Mucosa of descending colon (tissue), 3 donors: ENCODE measurements at places on chromosomes 7 and 10. TPM values are rescaled to one million over a fixed set of nuclear protein-coding genes. Genes with fewer than 3 reads are reported as not detected.

DNA sequence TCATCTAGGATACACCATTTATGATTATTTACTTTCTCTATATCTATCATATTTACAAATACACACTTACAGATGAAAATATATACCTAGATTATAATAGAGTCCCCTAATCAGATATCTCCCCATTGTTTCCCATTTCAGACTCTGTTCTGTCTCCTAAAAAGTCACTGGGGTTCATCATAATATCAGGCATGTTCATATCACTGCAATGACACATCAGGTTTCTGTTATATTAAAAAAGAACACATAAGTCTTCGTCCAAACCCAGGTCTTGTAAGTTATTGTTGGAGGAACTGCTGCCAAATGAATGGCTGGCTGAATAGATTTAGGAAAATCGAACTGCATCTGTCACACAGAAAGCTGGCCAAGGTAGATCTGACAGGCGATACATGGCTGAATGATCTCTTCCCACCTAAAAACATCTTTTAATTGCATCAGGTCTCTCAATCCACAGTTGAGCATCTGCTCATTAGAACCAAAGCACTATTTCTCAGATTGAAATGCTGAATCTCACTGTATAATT lies 178.7 kb downstream of the CACNA2D1 start:
- no peak for DNase-seq

GRCh38 chr7:101134399-101134980 lies 7.6 kb downstream of the SERPINE1 start:
- no peak for DNase-seq

- DNase-seq = no peak
These were observed 1.8 kb upstream of the ATG9B start for GRCh38 chr7:151025924-151026671.

The FRMD4A gene
- 40.6 TPM for total RNA-seq

- no peak for DNase-seq
These were observed 433.0 kb downstream of the ANKRD7 start for GRCh38 chr7:118657391-118658005.

- DNase-seq = no peak
These were observed 5.0 kb upstream of the AQP1 start for GRCh38 chr7:30906515-30907240.

DNA sequence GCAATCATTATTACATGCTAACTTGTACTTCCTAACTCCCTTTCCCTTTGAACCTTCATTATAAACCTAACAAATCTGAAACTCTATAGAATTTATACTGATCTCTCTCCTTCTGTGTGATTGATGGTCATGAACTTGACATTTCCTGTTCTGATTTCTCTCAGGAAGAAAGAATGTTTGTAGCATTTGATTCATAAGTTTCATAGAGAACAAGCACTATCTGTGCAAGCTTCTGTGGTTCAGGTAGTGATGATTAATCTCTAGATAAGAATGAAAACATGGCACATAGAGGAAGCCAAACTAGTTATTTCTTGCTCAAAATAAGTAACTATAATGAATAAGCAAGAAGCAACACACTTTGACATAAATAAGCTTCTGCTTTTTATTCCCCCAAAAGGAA lies 34.2 kb downstream of the TFPI2 start:
- no peak for DNase-seq

GRCh38 chr10:63665670-63666134 lies 144.5 kb downstream of the REEP3 start:
- DNase-seq = no peak

GRCh38 chr10:22230158-22230833 lies 12.5 kb upstream of the EBLN1 start:
- DNase-seq = peak; percentile 27

- no peak for DNase-seq
These were observed 19.3 kb upstream of the SPAM1 start for GRCh38 chr7:123905714-123906113.
